ENCODE measurements at places on chromosomes 7 and 10.

DNA sequence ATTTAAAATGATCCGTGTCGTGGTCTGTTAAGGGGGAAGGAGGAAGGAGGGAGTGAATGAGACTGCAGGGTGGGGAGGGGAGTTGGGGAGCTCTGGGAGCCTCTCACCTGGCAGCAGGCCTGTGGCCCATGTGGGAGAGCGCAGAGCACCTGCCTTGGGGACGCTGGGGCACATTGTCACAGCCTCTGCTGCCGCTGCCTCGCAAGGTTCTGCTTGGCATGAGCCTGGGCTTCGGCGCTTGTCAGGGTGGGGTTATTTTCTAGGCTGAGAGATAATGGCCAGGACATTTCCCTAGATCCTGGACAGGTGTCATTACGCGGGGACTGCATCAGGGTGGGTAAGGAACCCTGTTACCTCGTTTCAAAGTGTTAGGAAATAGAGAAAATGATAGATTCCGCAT lies 2.2 kb upstream of the SUN1 start:
- DNase-seq, result no peak

DNA sequence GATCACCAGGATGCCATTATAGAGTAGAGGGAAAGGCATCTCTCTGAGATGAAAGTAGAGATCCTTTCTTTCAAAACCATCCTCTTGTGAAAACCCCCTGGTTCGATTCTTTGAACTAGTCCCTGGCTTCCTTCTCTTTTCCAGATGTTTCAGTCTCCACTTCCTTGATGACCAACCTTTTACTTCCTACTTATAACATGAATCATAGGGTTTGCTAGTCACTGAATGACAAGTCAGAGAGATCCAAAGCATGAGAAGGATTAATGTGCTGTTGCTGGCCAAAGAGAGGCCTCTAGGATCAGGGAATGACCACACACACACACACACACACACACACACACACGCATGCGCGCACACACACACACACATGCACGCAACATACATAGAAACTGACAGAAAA lies 161.1 kb upstream of the FRMD4A start:
- DNase-seq, result peak; percentile 34

DNA sequence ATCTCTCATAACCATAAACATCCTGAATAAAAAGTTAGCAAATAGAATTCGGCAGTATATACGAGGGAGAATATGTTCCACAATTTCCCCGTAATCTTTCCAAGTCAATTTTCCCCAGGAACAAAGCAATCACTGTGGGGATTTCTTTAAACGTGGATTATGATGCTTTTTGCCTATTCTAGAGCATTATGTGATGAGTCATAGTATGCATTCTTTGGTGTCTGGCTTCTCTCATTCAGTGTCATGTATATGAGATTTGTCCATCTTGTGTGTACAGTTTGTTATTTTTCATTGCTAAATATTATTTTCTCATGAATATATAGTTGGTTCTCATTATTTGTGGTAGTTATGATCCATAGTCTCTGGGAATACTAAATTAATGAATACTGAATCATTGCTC lies 9.9 kb upstream of the OR9A4 start:
- no peak for DNase-seq

GRCh38 chr10:79454259-79454658 lies 8.8 kb upstream of the ZCCHC24 start:
- DNase-seq, result no peak

DNA sequence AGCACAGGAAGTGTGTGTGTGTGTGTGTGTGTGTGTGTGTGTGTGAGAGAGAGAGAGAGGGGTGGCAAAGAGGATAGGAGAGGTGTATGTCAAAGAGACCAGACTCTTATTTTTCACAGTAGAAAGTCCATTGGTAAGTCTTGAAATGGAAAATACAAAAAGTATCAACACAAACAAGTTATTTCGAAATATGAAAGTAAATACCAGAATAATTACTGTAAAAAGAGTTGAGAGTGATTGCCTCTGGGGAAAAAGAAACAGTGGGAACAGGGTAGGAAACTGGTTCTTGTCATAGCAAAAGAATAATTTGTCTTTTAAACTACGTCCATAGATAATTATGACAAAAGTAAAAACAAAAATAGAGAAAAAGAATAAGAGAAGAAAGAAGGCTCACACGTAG lies 29.0 kb upstream of the EIF5AL1 start:
- no peak for DNase-seq

- no peak for DNase-seq
Measured at GRCh38 chr10:32317795-32318357, 29.1 kb downstream of the EPC1 start.

DNA sequence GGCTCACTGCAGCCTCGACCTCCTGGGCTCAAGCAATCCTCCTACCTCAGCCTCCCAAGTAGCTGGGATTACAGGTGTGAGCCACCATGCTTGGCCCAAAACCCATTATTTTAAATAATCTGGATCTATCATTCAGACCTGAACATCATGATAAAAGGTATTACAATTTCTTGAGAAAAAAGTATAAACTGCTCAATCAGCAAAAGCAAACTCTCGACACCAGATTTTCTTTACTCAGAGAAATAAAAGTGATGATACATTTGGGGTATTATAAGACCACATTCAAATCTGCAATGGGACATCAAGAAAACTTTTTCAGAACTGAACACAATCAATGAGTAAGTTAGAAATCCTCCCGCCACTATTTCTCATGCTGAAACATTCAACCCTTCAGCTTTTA lies 41.2 kb downstream of the JMJD1C start:
- no peak for DNase-seq

DNA sequence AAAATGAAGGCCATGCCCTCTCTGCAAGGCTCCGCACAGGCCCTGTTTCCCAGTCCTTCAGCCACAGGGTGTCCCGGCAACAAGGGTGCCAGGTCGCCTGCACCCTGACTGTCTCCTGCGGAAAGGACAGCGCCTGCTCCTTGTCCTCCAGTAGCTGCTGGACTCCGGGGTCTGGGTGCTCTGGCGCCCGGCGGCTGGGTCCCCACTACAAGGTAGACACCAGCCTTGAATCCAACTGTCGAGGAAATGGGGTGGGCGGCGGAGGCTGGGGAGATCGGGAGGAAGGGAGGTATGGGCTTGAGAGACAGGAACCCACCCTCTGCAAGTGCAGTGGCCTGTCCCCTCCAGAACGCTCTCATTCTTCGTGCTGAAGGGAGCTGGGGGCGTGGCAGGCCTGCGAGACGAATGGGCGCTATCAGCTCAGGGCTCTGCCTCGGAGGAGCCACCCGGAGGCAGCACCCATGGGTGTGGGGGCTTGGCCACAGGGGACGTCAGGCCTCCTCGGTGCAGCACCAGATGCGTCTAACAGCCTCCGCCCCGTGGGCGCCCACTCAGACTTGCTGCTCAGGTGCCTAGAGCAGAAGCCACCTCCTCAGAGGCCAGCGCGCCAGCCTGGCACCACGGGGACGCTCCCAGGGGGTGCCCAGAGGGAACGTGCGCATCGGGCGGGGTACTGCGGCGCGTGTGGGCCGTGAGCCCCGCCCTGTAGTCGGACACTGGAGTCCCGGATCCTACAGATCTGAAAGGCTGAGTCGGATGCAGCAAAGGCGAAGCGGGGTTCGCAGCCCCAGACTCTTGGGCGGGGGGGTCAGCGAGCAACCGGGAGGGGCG lies 15.6 kb downstream of the ADAM8 start:
- DNase-seq, result peak; percentile 24

DNA sequence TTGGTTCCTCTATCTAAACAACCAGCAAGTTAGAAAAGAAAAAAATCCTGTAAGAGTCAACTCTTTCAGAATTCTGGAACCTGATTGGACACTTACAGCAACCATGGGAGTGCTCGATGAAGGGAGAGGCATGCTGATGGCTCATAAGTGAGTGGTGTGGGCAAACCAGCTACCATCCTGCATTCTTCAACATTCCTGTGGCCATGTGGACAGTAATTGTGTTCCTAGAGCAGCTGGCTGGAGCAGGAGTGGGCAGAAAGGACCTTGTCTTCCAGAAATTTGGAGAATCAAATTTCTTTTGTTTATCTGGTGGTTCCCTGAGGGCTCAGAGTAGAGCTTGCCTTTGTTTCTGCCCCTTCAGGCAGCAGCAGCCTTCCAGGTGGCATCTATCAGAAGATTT lies 22.5 kb upstream of the MYL7 start:
- no peak for DNase-seq

DNA sequence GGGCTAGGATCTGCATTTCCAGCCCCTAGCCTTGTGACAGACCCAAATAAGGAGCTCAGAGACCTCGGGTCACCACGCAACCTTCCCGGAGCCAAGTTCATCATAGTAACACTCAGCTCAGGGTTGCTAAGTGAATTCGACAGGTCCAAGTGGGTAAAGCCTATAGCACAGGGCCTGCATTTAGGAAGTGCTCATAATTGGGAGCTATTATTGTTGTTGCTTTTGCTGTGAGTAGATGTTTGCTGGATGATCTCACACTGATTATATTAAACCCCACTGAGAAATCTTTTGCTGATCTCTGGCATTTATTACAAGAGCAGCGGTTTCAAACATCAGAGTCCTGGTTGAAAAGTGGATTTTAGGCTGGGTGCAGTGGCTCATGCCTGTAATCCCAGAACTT lies 20.3 kb upstream of the SAR1A start:
- DNase-seq, result no peak
